Activated T-helper 1 cell treated with anti-CD3 and anti-CD28 coated beads, Interleukin-2, amount 50 U/mL, for 16 hours (primary cell): ENCODE measurements at places on chromosomes 5 and 9.
A peak's percentile ranks its signal among the peaks of the same experiment; 100 is the strongest.

DNA sequence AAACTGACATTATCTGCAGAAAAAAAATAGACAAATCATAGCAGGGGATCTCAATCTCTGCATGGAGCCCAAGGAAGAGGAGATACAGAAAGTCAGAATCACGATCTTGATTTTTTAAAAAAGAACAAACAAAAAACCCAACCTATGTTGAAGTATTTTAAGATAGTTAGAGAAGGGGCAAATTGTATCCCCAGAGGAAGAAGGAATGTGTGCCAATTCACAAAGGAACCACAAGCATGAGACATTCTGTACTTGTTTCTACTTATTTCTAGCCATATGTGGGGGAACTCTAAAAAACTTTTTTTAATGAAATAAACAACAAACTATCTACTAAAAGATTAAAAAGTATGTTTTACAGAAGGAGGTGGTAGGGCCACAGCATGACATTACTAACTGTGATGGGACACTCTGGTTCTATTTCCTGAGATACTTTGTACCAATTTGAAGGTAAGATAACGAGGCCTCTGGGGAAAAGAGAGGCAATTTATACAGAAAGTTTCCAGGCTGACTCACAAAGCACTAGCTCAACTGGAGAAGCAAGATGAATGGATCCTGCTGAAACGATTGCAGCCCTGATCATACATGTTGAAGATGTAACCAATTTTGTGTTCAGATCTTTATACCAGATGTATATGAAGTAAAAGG lies 22.5 kb downstream of the RANBP3L start:
- no peak for DNase-seq

- DNase-seq, result no peak
Measured at GRCh38 chr9:38038307-38039089, 30.5 kb downstream of the SHB start.

DNA sequence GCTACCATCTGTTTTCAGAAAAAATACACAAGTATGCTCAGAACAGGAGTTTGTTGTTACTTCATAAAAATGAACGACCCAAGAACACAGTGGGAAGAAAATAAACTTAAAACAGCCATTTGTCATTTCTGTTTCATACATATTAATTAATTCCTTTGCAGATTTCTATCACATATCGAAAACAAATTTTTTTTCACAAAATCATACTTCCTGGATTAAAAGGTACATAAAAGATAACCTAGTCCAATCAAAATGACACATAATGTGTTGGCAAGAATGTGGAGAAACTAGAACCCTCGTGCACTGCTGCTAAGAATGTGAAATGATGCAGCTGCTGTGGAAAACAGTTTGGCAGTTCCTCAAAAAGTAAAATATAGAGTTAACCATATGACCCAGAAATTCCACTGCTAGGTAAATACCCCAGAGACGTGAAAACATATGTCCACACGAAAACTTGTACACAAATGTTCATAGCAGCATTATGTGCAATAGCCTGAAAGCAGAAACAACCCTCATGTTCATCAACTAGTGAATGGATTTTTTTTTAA lies 46.0 kb downstream of the MYO10 start:
- no peak for DNase-seq

GRCh38 chr5:127085371-127085770 lies 12.1 kb upstream of the C5orf63 start:
- DNase-seq, result no peak

- no peak for DNase-seq
Measured at GRCh38 chr9:27792971-27793689, 219.8 kb upstream of the C9orf72 start.

DNA sequence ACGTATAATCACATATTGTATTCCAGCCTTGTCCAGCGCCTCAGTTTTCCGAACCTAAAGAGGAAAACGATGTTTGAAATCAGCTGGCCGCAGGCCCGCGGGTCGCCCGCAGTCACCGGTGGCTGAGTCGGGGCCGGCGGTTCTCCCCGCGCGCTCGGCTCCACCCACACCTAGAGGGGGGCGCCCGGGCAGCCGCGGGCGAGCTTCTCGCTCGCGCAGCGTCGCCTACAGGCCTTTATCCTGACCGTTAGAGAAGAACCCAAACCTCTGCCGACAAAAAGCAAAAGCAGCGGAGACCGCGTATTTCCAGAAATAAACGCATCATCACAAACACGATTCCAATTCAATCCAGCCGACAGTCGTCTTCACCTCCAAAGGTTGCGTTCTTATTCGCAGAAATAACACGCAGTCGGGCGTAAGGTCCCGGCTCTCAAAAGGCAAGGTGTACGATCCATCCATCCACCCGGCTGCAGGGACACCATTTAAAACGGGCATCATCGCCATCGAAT lies 725 bp upstream of the NIPBL start:
- DNase-seq, result peak; percentile 66
